ENCODE measurements at places on chromosomes 6 and 20.

- DNase-seq = no peak
These were observed 269.0 kb downstream of the UST start for GRCh38 chr6:149015535-149016525.

GRCh38 chr20:20970841-20971240, 135.3 kb downstream of the LINC00237 start:
- no peak for DNase-seq

DNA sequence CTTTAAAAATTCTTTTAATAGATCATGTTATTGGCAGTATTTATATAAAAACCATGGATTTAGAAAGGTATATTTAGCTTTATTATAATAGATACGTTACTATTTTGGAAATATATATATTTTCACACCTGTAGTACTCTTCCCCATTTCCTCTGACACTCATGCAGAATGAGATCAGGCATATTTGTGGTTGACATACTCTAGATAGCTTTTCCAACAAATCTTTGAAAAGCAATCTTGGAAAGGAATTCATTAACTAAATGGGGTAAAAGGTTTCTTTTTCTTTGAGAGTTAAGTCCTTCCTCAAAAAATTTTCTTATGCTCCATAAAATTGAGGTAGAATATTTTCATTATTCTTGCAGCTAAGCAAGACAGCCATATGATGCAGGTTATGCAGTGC, 14.5 kb downstream of the ASF1A start:
- DNase-seq = no peak

- peak; percentile 36 for DNase-seq
These were observed 19.6 kb upstream of the IL17F start for GRCh38 chr6:52263709-52264540.

- no peak for DNase-seq
These were observed 31.3 kb upstream of the ADGRF1 start for GRCh38 chr6:47073125-47074110.

GRCh38 chr6:95804847-95805541, 210.8 kb upstream of the FUT9 start:
- DNase-seq = no peak

DNA sequence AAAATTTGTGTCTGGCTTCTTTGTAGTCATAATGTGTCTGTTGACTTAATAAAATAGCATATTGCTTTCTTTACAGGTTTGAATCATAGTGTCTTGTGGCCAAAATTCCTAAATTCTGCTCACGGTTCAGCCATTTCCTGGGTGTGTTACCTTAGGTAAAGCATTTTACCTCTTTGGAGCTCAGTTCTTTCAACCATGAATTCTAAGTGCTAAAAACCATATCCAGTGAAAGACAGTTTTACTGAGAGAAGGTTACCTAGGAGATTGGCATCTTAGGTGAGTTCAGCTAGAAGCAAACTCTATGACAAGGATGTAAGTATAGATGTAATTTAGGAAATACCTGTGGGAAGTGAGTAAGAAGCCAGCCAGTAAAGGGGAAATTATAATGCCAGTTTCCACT, 20.7 kb downstream of the CRYBG1 start:
- no peak for DNase-seq

DNA sequence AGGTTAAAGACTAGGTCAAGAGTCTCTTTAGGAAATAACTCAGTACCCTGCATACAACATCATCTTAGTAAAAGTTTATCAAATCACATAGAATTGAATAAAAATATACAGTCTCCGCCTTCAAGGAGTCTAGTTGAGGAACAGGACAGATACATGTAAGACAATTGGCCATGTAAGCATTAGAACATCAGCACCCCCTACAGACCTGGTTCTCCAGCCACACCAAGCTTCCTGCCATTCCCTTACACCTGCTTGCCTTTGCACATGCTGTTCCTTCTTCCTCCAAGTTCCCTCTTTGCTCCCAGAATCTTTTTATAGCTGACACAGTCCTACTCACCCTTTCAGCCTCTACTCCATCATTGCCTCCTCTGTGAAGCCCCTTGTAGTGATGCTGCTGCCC, 187.8 kb upstream of the LRFN2 start:
- no peak for DNase-seq

- DNase-seq = no peak
These were observed 31.0 kb upstream of the KCNB1 start for GRCh38 chr20:49513517-49513916.

DNA sequence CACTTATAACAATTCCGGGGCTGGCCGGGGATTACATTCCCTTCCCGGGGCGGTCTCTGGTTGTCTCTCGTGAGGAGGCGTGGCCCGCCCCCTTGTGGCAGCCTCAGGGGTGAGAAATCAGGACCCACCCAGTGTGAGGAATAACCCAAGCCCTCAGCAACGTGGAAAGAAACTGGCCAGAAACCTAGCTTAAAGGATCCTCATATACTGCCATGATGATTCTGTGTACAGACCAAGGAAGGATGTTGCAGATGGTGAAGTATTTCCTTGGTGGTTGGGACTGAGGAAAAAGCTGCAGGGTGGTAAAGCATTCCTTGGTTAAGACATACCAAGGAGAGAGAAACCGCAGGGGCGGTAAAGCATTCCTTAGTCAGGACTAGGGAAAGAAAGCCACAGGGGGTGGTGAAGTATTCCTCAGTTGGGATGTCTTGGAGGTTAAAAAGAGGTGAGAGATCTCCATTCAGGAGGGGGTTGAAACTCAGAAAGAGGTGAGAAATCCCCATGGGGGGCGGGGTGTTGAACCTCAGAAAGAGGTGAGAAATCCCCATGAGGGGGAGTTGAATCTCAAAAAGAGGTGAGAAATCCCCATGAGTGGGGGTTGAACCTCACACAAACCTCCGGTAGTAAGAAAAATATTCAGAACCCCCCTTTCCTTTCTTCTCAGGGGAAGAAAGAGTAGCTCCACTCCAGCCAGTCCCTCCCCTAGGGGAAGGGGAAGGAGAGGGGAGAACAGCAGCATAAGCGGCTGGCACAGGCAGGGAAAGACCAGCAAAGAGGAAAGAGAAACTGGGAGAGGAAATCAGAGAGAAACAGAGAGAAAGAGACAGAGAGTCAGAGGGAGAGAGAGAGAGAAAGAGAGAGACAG, 238.1 kb downstream of the RNGTT start:
- no peak for DNase-seq

- no peak for DNase-seq
These were observed at the start of gene GTSF1L for GRCh38 chr20:43726811-43727338. Gene GTSF1L (minus strand): TSS chr20:43727002. CDS start chr20:43726694, 308 bp downstream.

DNA sequence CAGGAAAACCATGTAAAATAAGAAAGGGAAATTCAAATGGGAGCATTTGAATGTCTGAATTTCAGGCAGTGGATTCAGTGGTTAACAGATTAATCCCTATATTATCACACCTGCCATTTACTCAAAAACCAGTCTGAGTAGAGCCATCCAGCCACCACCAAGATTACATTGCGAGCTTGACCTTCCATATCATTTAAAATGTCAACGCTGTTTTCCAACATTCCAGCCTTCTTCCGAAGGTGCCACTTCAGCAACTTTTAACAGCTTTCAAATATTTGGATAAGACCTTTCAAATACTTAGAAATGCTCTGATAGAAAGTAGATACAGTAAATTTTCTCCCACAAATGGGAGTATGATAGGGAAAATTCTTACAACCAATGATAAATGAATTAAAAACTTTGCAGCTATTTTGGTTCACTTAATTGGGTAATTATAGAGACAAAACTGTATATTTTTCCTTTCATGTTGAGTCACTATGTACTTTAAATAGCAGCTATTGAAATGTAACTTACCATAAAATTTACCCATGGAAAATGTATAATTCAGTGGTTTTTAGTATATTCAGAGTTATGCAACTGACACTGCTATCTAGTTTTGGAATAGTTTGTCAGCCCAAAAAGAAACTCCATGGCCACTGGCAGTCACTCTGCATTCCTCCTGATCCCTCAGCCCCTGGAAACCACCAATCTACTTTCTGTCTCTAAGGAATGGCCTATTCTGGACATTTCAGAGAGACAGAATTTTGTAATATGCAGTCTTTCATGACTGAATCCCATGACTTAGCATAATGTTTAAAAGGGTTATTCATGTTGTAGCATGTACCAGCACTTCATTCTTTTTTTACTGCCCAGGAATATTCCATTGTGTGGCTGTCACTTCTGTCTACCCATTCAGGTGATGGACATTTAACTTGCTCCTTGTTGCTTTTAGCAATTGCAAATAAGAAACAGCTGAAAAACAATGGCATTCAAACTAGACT, 21.5 kb downstream of the EZR start:
- DNase-seq = no peak

DNA sequence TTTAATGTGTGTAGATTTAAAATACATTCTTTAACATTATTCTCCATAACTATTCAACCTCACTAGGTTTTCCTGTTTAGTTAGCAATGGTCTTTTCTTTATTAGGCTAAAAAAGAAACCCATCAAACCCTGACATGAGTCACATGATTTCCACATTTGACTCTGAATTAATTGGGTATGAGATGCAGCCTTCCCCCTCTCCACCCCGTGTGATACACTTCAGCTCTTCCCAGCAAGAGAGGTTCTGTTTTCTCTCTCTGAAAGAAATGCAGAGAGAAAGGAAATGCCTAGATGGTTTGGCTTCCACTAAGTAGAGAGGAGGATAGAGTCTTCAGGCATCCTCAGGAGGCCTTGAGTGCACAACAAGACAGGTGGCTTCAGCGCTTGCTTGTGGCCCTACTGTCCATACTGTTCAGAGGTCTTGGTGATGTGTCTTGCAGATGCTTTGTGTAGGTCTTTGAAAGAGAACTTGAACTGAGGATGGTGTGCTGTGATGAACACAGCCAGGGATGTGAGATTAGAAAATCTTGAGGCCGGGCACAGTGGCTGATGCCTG, 17.3 kb downstream of the FARS2 start:
- no peak for DNase-seq

- no peak for DNase-seq
These were observed 161.0 kb downstream of the RALGAPA2 start for GRCh38 chr20:20551409-20551808.

DNA sequence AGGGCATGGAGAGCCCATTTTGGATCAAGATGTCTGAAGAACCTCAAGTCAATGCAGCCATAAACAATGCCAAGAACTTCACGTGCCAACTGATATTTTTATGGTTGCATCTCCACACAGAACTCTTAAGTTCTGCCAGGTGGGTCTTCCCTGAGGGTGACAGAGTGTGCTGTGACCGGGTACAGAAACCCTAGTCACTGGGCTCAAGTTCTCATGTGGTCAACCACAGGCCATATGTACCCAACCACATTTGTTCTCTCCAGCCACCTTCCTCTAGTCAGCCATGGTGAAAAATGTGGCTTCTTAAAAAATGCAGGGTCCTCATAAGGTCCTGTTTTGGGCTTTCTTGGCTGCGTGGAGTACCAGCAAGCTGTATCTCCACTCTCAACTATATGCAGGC, 48.9 kb downstream of the CLIC5 start:
- DNase-seq = no peak

GRCh38 chr6:28543651-28544610, 18.2 kb downstream of the GPX5 start:
- DNase-seq = peak; percentile 25

DNA sequence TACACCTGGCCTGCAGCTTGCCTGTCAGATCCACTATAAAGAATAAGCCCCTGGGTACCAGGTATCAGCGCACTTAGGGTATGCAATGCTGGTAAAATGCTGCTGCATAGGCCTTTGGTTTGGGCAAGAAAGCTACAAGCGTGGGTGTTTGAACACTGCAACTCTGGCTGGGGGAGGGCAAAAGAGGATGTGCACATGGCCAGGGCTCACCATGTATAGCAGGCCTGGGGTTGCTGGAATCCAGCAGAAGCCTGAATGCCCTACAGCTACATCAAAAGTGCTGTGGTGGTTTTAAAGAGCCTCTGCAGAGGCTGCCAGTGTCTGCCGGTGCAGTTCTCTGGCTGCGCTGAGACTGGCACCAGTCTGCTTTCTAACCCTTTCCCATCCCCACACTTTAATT, 51.7 kb downstream of the UQCC1 start:
- DNase-seq = no peak

- no peak for DNase-seq
These were observed 147.3 kb downstream of the ZFAND3 start for GRCh38 chr6:37966801-37967200.

GRCh38 chr6:111631903-111632460, 26.3 kb upstream of the TRAF3IP2 start:
- DNase-seq = no peak

GRCh38 chr20:414161-414560, 6.1 kb downstream of the RBCK1 start:
- DNase-seq = no peak

DNA sequence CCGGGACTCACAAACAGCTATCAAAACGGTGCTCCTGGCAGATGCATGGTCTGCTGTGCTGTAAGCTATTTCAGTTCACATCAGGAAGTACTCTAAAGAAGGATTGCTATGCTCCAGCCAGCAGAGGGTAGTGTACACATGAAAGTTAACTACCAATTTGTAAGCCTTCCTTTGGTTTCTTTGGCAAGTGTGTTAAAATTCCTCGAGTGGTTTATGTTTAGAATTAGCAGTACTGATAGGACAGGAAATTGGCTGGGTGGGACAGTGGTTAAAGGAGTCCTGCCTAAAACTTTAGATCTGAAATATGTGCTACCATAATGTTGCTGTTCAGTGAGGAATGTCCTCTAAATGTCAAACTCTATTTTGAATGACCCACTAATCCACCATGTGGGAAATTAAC, 47.4 kb downstream of the TRMT11 start:
- DNase-seq = no peak

GRCh38 chr6:106770663-106771062, 141.3 kb downstream of the QRSL1 start:
- DNase-seq = no peak

DNA sequence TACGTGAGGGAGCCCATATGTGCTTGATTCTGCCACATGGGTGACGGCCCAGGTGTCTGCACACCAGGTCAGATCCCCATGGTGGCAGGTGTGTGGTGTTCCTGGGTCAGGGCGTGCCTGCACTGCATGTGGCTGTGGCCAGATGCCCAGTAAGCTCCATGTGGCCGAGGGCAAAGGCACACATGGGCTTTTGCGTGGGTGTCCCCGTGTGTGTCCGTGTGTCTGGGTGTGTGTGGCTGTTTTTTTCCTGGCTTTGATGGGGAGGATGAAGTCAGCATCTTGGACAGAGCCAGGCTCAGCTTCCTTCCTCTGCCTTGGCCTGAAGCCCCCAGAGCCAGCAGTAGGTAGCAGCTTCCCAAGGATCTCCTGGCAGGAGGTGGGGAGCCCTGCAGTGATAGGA, 1.5 kb upstream of the TNXB start:
- DNase-seq = no peak

DNA sequence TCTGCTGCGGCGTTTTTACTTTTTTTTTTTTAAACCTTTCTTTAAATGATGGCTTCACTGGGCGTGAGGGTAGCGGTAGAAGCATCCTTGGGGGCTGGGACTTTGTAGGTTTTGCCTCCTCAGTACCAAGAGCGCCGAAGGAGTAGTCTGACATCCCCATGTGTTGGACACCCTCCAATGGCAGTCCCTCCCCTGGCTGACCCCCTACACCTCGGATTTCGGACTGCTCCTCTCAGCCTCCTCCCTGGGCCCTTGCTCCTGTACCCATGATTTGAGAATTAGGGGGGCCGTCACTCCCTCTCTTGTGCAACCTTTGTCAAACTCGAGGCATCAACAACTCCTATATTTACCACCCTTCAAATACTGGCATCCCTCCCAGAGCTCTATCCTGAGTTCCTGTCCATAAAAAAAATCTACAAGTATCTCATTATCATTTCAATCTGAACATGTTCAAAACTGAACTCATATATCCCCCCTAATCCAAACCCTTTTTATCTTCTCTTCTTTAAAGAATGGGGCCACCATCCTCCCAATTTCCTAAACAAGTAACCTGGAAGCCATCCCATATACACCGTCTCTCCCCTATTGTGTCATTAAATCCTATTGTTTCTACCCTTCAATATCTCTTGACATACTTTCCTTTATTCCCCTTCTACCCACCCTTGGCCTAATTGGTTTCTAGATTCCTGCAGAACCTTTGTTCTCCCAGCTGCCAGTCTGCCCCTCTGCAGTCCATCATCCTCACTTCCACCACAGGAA, 1.2 kb upstream of the ARFGEF3 start:
- no peak for DNase-seq

Measured in stimulated activated CD8-positive, alpha-beta memory T cell treated with anti-CD3 and anti-CD28 coated beads, Interleukin-12 subunit alpha, Interleukin-12 subunit beta, amount 100 ng/mL, for 1 hour (primary cell).